Frontal cortex (tissue), 4 donors: ENCODE measurements at places on chromosomes 5 and 9. TPM values are rescaled to one million over a fixed set of nuclear protein-coding genes. Genes with fewer than 3 reads are reported as not detected.

- DNase-seq: no peak
Measured at GRCh38 chr5:145982572-145983318, 46.4 kb downstream of the SH3RF2 start.

GRCh38 chr5:10513501-10514442 is 50.1 kb upstream of the ANKRD33B start:
- no peak for DNase-seq

DNA sequence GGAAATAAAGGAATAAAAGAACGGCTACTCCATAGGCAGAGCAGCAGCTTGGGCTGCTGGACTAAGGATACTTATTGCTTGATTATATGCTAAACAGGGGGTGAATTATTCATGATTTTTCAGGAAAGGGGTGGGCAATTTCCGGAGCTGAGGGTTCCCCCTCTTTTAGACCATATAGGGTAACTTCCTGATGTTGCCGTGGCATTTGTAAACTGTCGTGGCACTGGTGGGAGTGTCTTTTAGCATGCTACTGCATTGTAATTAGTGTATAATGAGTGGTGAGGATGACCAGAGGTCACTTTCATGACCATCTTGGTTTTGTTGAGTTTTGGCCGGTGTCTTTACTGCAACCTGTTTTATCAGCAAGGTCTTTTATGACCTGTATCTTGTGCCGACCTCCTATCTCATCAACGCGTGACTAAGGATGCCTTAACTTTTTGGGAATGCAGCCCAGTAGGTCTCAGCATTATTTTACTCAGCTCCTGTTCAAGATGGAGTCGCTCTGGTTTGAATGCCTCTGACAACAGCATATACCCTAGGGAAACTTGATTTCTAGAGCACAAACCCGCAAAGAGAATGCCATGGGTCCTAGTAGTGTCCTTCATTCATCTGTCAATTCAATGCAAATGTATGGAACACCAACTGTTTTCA is 47.8 kb upstream of the PWWP2A start:
- DNase-seq: no peak

Gene DMRTA1
- total RNA-seq: 0.41 TPM

Gene NOTCH1
- 15.9 TPM for total RNA-seq

Gene IRX1
- 0.41 TPM for total RNA-seq

Gene PCDHGC5
- 4.9 TPM for total RNA-seq
